GM13976 (cell line): ENCODE measurements at places on chromosomes 3 and 15.

- no peak for DNase-seq
These were observed 55.2 kb downstream of the PPM1L start for GRCh38 chr3:160811237-160811548.

- DNase-seq, result no peak
These were observed 66.1 kb downstream of the CHSY1 start for GRCh38 chr15:101185770-101186169.

GRCh38 chr15:57861815-57862586, 155.5 kb downstream of the POLR2M start:
- no peak for DNase-seq

DNA sequence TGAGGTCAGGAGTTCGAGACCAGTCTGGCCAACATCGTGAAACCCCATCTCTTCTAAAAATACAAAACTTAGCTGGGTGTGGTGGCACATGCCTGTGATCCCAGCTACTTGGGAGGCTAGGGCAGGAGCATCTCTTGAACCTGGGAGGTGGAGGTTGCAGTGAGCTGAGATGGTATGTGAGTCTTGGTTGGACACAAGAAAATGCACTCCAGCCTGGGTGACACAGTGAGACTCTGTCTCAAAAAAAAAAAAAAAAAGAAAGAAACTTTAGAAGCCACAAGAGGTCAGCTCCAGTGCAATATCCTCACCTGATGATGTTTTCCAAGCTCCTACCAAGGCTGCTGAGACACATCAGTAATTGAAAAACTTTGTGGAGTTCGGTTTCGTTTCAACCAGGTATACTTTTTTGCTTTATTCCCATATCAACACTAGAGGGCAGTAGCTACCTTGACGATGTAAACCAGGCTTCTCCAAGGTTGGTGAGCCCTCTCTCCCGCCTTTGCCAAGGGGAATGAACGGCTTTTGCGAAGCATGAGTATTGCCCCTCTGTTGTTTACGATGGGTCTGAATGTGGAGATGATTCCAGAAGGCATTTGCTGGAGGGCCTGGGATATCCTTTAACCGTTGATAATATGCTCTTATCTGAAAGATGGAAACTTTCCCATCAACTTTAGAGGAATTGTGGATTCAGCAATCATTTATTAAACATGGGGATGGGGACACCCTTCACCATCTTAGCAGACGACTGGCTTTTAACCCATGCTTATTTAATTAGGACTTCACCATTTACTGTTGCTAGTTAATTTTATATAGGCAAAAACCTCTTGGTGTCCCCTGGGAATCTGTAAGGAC, 202.8 kb downstream of the SV2B start:
- DNase-seq, result peak; percentile 66
